ENCODE measurements at places on chromosomes 1 and 21.
A peak's percentile ranks its signal among the peaks of the same experiment; 100 is the strongest.

DNA sequence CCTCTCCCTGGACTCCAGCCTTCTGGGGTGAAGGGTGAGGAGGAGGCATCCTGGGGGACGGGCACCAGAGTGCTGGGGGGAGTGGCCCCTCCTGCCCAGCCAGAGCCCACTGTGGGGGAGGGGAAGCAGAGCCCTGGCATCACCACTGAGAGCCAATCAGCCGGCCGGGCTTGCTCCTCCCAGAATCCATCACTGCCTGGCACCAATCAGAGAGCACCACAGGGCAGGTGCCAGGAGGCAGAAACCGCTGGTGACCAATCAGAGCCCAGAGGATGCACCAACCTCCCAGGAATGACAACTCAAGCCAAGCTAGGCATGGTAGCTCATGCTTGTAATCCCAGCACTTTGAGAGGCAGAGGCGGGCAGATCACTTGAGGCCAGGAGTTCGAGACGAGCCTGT is 27.9 kb downstream of the CASZ1 start:
- H3K27ac ChIP-seq = no peak overlapping the region
- H3K36me3 ChIP-seq = no peaks in the 10 kb centered on the region
- no peak overlapping the region for H3K4me3 ChIP-seq

- H3K36me3 ChIP-seq = peaks cover 16% of the 10 kb centered on the region
- peak overlapping the region; percentile 53 for H3K4me3 ChIP-seq
- no peak for DNase-seq
- no peaks in the 10 kb centered on the region for H3K4me1 ChIP-seq
- H3K27ac ChIP-seq = no peak overlapping the region
- no peaks in the 10 kb centered on the region for H3K27me3 ChIP-seq
These were observed 1.3 kb downstream of the RIT1 start for GRCh38 chr1:155909894-155910293.

DNA sequence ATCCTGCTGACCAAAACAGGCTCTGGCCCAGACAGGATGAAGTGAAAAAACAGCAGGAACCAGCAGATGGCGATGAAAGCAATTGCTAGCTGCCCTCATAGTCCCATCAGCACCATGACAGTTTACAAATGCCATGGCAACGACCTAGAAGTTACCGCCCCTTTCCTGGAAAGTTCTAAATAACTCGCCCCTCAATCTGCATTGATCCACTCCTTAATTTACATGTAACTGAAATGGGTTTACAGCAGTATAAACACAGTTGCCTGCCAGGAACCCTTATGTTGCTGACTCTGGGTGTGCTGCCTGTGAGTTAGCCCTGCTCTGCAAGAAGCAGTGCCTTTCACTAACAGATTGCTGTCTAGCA is 65.5 kb upstream of the CR1L start:
- H3K36me3 ChIP-seq = no peaks in the 10 kb centered on the region
- H3K4me1 ChIP-seq = no peaks in the 10 kb centered on the region
- DNase-seq = peak; percentile 85
- no peaks in the 10 kb centered on the region for H3K27me3 ChIP-seq
- no peak overlapping the region for H3K27ac ChIP-seq

DNA sequence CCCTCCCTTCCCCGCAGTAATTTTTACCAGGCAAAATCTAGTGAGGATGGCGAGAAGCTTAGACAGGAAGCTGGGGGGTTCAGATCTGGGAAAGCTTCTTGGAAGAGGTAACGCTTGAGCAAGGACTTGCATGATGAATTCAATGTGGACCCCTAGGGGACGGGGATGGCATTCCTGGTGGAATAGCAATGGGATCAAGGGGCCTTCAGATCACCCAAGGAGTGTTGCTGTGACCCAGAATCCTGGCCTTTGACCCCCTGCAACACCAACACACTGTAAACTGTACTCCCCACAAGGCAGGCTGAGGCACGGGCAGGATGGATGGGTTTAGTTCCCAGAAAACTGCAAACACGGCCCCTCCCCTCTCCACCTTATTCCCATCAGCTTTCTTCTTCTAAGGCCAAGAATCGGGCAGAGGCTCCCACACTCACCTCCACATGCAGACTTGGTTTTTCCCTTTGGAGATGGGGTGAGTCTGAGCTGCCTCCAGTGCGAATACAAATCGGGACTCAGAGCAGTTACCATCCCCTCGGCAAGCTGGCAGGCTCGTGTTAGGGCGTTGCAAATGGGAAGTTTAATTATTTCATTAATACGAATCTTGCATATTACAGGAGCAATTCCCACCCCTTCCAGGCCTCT is 20.1 kb downstream of the DISP3 start:
- peak overlapping the region; percentile 5 for H3K4me3 ChIP-seq
- no peak overlapping the region for H3K27ac ChIP-seq
- DNase-seq = no peak

DNA sequence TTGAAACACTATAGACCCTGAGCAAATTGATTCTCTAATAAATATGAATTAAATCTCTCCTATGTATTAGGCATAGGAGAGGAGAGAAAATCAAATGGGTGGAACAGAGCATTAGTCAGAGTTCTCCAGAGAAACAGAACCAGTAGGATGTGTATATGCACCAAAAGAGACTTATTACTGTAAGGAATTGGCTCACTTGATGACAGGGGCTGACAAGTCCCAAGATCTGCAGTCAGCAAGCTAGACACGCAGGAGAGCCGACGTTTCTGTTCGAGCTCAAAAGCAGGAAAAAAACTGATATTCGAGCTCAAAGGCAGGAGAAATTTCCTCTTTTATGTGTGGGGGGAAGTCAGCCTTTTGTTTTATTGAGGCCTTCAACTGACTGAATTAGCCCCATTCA is 259.2 kb upstream of the KAZN start:
- DNase-seq = no peak
- H3K36me3 ChIP-seq = 0 out of 2 replicates have a peak, but pooled peaks cover 5% of the 10 kb centered on the region
- no peak overlapping the region for H3K4me3 ChIP-seq
- H3K27me3 ChIP-seq = no peaks in the 10 kb centered on the region
- H3K4me1 ChIP-seq = peaks cover 3% of the 10 kb centered on the region

- H3K27me3 ChIP-seq = no peaks in the 10 kb centered on the region
- H3K4me1 ChIP-seq = no peaks in the 10 kb centered on the region
- H3K27ac ChIP-seq = no peak overlapping the region
- DNase-seq = no peak
- no peak overlapping the region for H3K4me3 ChIP-seq
These were observed 42.9 kb downstream of the VPS13D start for GRCh38 chr1:12272770-12273169.

DNA sequence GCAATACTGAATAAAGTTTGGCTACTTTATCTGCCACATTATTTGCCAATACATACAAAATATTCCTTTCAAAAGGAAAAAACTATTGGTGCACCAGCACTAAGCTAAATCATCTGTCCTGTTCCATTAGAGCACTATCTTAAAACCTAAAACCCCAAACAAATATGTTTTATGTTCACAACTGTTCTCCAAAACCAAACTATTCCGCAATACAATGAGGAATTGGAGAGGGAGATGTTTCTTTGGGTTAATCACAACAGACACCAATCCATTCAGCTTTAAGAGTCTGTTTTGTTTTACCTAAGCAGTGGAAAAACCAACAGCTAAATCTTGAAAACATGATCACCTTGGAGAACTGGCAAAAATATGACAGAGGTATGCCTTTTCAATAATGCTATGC is 85.1 kb downstream of the ZNF644 start:
- no peak overlapping the region for H3K4me3 ChIP-seq
- no peaks in the 10 kb centered on the region for H3K27me3 ChIP-seq
- no peak for DNase-seq
- peaks cover 19% of the 10 kb centered on the region for H3K36me3 ChIP-seq
- H3K27ac ChIP-seq = no peak overlapping the region

DNA sequence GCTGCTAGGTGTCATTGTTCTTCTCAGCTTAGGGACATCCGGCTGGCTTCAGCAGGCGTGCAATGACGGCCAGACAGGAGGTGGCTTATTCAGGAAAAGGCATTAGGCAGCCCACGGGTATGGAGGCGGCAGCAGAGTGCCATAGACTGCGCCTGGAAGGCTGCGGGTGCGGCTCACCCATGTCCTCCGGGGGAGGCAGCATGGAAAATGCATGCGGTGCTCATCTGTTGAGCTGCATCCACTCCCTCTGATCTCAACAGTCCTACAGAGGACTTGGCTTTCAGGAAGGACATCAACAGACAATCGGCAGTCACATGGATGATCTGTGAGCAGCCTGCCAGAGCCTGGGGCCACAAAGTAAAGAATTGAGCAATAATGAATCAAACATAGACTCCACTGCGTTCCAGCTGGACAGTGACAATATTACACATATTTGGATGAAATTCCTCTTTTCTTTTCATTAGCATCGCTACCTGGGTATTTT is 42.9 kb downstream of the UMODL1 start:
- no peak for DNase-seq
- H3K4me1 ChIP-seq = no peaks in the 10 kb centered on the region
- H3K27me3 ChIP-seq = no peaks in the 10 kb centered on the region

DNA sequence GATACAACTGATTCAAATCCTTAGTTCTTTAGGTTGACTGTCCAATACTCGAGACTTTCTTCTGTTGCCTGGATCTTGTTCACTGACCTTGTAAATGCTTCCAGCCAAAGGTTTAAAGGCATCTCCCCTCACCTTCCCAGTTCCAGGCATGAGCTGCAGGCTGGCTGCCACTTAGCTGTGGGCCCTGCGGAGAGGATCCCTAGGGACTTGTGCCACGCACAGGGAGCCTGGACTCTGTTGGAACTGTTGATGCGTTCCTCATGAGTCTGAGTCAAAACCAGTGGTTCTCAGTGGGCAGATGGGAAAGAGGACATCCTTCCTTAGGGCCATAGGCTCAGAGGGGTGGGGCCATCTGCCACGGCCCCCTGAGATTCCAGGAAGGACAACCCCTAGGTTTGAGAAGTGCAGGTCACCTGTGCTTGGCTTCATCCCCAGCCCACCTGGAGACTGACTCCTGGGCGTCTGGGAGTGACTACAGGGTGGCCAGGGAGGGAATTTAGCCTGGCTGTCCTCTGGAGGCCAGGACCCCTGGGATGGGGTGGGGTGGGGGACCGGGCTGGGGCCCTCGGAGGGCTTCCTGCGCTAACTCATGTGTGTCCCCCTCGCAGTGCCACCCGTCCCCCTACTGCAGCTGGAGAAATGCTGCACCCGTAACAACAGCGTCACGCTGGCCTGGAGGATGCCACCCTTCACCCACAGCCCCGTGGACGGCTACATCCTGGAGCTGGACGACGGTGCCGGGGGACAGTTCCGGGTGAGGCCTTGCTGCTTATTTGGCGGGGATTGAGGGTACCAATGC is 37.6 kb upstream of the GNPAT start:
- peaks cover 12% of the 10 kb centered on the region for H3K27me3 ChIP-seq
- no peak for DNase-seq
- H3K4me3 ChIP-seq = no peak overlapping the region
- no peaks in the 10 kb centered on the region for H3K4me1 ChIP-seq

DNA sequence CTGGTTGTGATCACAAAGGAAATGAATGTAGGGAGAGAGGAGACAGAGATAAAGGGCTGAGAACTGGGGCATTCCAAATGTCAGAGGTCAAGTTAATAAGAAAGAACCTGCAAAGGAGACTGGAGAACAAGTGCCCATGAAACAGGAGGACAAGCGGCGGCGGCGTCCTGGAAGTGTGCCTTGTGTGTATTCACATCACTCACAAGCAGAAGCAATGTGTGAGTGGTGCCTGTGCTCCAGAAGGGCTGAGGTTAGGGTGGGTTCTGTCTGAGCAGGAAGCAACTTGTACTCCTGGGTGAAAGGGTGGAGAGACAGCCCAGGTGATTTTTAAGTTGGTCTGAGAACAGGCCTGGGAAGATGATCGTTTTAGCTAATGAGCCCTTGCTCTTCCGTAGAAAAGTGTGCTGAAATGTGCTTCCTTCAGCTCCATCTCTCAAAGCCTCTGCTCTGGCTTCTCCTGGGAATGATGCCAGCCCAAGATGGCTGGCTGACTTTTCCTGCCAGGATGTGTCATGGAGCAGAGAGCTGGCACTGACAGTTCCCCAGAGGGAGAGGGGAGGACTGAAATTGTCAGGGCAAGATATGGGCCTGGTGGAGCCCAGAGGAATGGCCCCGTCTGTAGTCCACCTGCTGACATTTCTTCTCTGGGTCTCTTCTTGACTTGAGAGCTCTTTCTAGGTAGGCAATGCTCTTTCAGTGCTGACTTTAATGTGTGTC is 25.1 kb upstream of the PLEKHA6 start:
- no peak for DNase-seq
- no peak overlapping the region for H3K27ac ChIP-seq
- H3K27me3 ChIP-seq = peaks cover 4% of the 10 kb centered on the region

DNA sequence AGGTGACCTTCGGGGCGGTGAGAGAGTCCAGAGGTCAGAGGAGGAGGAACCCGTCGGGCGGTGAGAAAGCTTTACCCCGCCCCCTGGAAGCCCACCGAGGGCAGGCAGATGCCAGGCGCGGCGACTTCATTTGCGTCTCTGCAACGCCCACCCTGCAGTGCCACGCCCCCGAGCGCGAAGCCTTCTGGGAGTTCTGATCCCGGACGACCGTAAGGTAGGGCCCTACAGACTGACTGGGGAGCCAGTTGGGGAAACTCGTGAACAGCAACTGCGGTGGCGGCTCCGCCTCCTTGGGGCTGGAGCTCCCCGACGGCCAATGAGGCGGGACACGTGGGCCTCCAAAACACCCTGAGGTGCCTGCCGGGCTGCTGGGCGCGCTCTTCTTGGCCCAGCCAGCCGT is 46.0 kb upstream of the EDARADD start:
- H3K27me3 ChIP-seq = no peaks in the 10 kb centered on the region
- no peaks in the 10 kb centered on the region for H3K36me3 ChIP-seq
- H3K4me3 ChIP-seq = no peak overlapping the region

GRCh38 chr1:9324246-9325096 is 31.8 kb downstream of the SPSB1 start:
- no peak overlapping the region for H3K27ac ChIP-seq
- no peak overlapping the region for H3K4me3 ChIP-seq
- no peaks in the 10 kb centered on the region for H3K36me3 ChIP-seq
- DNase-seq = no peak

- H3K27ac ChIP-seq = no peak overlapping the region
- no peak for DNase-seq
- H3K4me3 ChIP-seq = no peak overlapping the region
These were observed 403.0 kb upstream of the USP24 start for GRCh38 chr1:55618199-55618598.

DNA sequence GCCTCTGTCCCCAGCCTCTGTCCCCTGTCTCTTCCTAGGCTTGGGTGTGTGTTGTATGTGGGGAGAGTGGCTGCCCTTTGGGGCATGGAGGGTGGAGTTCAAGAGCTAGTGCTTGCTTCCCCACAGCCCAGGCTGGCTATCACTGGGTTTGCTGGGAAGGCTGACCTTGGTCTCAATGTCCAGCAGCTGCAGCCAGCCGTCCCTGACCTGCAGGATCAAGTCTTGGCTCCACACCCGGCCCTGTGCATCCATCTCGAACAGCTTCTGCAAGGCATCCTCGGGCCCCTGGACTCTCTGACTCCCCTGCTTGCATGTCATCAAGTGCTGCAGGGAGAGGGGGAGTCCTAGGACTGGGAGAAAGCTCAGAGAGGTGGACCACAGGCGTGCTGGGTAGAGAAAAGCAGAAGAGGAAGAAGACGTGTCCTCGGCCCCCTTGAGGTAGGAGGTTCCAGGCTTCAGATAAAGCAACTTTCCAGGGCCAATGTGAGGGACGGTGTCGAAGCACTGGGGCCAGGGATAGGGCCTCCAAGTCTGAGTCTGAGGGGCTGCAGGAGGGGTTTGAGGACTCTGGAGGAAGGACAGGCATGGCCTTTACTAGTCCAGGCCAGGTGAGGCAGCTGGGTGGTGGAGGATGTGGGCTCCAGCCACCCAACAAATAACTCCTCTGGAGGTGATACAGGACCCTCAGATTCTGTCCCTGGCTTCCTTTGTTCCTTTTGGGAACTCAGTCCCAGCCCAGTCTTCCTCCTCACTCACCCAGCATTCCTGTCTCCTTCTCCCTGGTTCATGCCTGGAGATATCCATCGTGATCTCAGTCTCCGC is 4.0 kb downstream of the EPS8L3 start:
- H3K36me3 ChIP-seq = no peaks in the 10 kb centered on the region
- DNase-seq = no peak
- no peak overlapping the region for H3K4me3 ChIP-seq
- H3K4me1 ChIP-seq = no peaks in the 10 kb centered on the region
